NCI-H1417 (cell line): ENCODE measurements at places on chromosomes 7 and 10.

- no peak for DNase-seq
Observed at GRCh38 chr10:105023211-105024111, 382.4 kb downstream of the SORCS3 start.

- peak; percentile 91 for DNase-seq
Observed at GRCh38 chr7:157612664-157613561, 276.1 kb downstream of the DNAJB6 start.

- DNase-seq = no peak
Observed at GRCh38 chr7:87878208-87878735, 2.0 kb downstream of the DBF4 start.

DNA sequence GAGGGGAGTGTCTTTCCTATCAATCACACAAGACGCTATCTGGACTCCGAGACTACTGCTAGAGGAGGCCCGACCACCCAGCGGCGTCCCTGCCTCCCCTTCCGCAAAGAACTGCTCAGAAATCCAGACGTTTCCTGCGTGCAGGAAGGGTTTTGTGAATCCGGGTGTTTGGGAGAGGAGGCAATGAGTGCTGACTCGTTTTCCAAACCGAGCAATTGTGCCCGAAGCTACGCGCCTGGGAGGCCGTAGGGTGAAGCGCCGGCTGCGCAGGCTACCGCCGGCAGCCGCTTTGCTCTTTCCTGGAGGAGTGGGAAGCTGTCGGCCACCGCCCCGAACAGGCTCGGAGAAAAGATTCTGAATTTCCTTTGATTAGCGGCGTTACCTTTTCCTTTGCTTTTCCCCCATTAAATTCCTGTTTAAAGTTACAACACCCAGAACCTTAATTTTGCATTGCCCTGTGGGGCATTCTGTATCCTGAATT, 5.3 kb downstream of the VAX1 start:
- DNase-seq = no peak

DNA sequence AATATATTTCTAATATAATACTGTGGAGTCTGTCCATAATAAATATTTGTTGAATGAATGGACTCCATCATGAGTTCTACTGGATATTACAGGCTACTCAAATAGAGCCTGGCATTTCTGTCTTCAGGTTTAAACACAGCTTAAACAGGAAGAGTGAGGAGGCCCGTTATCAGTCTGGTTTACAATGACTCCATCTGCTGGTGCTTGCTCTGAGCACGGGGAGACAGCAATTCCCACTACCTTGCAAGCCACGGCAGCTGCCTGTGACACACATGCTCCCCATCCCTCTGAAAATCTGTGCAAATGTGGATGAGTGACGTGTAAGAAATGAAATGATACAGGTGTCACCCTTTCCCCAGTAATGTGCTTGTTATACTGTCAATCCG, 293.5 kb upstream of the IMMP2L start:
- DNase-seq = no peak

GRCh38 chr10:7161484-7162250, 249.2 kb downstream of the SFMBT2 start:
- DNase-seq = no peak

DNA sequence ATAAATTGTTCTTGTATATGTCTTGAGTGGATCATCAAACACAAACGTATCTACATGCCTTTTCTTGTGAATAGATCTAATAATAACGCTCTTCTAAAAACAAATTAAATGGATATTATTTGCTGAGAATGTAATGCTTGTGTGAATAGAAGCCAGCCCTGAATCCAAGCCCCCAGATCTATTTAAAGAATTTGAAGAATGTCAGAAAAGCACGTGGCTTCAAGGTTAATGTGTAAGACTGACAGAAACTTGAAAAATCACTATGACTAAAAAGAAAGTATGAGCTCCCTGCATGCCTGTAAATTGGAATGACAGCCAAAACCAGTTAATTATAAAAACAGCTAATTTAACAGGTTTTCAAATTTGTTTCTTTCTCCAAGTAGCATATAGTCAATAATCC, 43.2 kb upstream of the ATRNL1 start:
- no peak for DNase-seq

DNA sequence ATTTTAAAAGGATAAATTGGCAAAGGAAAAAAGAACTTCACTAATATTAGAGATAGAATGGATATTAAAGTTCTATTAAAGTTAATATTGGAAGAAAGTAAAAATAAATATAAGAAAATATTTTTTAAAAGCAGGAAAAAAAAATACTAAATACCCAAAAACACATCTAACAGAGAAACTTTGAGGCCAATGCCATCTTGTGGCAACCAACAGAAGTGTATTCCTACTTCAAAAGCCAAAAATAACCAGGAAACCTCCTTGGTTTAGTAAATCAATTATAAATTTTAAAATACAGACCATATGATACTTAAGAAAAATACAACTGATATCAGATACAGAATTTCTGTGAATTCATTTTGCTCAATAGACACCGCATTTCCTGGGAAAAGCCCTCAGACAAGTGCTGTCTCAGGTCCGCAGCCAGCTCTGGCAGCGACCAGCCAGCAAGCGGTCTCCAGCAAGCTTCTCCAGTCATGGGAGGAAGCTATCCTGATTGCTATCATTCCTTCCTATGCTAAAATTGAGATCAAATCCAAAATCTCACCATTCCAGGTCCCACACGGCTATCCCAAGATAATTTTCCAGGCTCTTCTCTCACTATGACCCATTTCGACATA, 65.3 kb downstream of the LMBR1 start:
- peak; percentile 32 for DNase-seq

DNA sequence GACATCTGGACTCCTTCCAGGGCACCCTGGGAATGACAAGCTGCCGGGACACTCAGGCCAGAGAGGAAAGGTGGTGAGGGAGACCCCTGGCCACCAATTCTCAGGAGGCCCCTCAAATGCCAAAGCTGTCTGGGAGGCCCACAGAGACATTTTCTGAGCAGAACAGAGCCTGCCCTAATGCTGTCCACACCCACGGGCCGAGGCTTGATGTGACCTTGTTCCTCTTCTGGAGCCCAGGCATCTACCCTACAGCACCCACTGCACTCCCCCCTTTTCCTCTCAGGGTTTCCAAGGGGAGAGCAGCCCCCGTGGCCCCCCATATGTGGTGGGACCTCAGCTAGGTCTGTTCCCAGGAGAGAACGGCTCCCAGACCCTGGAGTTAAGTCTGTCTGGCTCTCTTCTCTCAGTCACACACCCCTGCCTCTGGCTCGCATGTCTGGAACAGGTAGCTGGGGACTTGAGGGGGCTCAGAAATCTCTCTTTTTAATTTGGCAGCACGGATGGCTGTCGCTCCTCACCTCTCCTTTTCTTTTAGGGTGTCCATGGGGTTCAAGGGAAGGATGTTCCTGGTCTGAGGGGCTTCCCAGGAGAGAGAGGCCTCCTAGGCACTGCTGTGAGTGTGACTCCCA, 16.8 kb upstream of the VOPP1 start:
- no peak for DNase-seq

- no peak for DNase-seq
Observed at GRCh38 chr10:114094795-114095194, 51.1 kb downstream of the ADRB1 start.

DNA sequence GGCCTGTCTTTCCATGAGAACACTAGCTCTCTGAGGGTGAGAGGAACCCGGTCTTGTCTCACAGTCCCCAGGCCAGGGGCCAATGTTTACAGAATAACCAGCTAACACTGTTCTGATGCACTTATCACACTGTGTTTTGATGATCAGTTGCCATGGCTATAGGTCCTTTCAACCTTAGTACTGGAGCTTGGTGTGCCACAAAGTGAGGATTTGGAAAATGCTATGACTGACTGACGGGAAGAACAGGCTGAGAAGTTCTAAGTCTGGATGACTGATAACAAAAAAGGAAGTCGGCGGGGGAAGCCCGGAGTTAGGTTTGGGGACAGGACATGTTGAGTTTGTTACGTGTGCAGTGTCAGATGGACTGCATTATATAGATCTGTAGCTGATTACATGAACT, 141.8 kb downstream of the CTTNBP2 start:
- DNase-seq = no peak

- no peak for DNase-seq
Observed at GRCh38 chr10:121658611-121659010, 60.4 kb upstream of the FGFR2 start.

- no peak for DNase-seq
Observed at GRCh38 chr7:90178679-90179278, 24.5 kb downstream of the STEAP1 start.

GRCh38 chr10:26491276-26491675, 53.1 kb downstream of the APBB1IP start:
- DNase-seq = no peak

GRCh38 chr10:1107679-1108078, 51.5 kb downstream of the WDR37 start:
- DNase-seq = peak; percentile 55

- no peak for DNase-seq
Observed at GRCh38 chr7:154343778-154344412, 291.7 kb downstream of the DPP6 start.
